Endodermal cell (in vitro differentiated cells): ENCODE measurements at places on chromosomes 4 and X.

DNA sequence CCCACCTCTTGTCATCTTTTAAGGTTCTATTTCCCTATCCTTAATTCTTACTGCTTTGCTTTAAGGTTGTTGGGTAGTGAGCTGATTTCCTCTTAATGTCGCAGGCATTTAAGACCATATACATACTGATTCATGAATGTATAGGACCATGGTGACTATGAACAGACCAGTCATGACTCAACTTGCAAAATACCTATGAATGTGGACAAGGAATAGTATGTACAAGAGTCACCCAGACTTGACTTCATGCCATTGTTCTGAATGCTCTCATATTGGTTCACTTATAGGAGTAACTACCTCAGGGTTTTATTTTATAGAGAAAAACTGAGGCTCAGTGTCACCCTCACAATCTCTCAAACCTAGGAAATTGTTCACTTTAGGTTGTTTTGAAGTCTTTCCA lies 44.3 kb downstream of the CCNG2 start:
- no peak overlapping the region for H3K4me3 ChIP-seq
- no peaks in the 10 kb centered on the region for H3K36me3 ChIP-seq
- no peak for DNase-seq
- H3K27ac ChIP-seq, result no peak overlapping the region
- peaks cover 11% of the 10 kb centered on the region for H3K4me1 ChIP-seq

- H3K4me3 ChIP-seq, result peak within 1 kb of the TSS; percentile 77
- peak; percentile 90 for DNase-seq
- no peaks in the 10 kb centered on the region for H3K4me1 ChIP-seq
- H3K27me3 ChIP-seq, result no peaks in the 10 kb centered on the region
- H3K36me3 ChIP-seq, result no peaks in the 10 kb centered on the region
Measured at GRCh38 chrX:134236626-134237614, at the start of gene CCDC160. CCDC160 (plus strand) TSS chrX:134237182; CDS start chrX:134244801, 7,619 bp downstream.

GRCh38 chr4:109294468-109295020 lies 7.9 kb downstream of the COL25A1 start:
- H3K27me3 ChIP-seq, result peaks cover under 1% of the 10 kb centered on the region
- no peak overlapping the region for H3K27ac ChIP-seq
- H3K4me1 ChIP-seq, result no peaks in the 10 kb centered on the region
- no peaks in the 10 kb centered on the region for H3K36me3 ChIP-seq

GRCh38 chrX:18368402-18368801 lies 13.9 kb upstream of the SCML2 start:
- H3K4me1 ChIP-seq, result no peaks in the 10 kb centered on the region
- no peak for DNase-seq
- H3K27ac ChIP-seq, result no peak overlapping the region
- H3K36me3 ChIP-seq, result no peaks in the 10 kb centered on the region
- no peak overlapping the region for H3K4me3 ChIP-seq
- no peaks in the 10 kb centered on the region for H3K27me3 ChIP-seq

DNA sequence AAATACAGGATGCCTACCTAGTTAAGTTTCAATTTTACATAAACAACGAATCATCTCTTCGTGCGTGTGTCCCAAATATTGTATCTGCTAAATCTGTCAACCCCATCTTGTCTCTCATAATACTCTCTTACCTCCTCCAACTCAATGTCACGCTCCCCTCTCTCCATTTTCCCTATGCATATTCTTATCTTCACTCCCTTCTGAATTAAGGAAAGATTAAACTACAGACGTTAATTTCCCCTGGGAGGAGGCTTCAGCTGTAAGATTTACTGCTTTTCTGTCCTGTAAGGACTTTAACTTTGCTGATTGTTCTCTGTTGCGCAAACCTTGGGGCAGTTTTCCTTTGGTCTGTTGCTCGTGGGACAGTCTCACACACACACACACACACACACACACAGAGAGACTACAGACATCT lies 455 bp upstream of the ABCB7 start:
- no peaks in the 10 kb centered on the region for H3K27me3 ChIP-seq
- no peaks in the 10 kb centered on the region for H3K36me3 ChIP-seq
- H3K4me3 ChIP-seq, result peak overlapping the region; percentile 88
- peak overlapping the region; percentile 41 for H3K27ac ChIP-seq

- no peaks in the 10 kb centered on the region for H3K27me3 ChIP-seq
- H3K27ac ChIP-seq, result no peak overlapping the region
- no peaks in the 10 kb centered on the region for H3K36me3 ChIP-seq
- no peak overlapping the region for H3K4me3 ChIP-seq
- DNase-seq, result no peak
Measured at GRCh38 chr4:101339332-101339731, 8.0 kb downstream of the PPP3CA start.

- H3K4me1 ChIP-seq, result no peaks in the 10 kb centered on the region
- no peak overlapping the region for H3K4me3 ChIP-seq
- H3K36me3 ChIP-seq, result peaks cover 37% of the 10 kb centered on the region
- no peak for DNase-seq
Measured at GRCh38 chrX:119579414-119579813, 5.1 kb downstream of the UBE2A start.

GRCh38 chrX:154032653-154033052 lies 13.0 kb upstream of the IRAK1 start:
- no peak overlapping the region for H3K27ac ChIP-seq
- peak; percentile 72 for DNase-seq
- H3K4me3 ChIP-seq, result no peak overlapping the region

- DNase-seq, result no peak
- peaks cover 3% of the 10 kb centered on the region for H3K4me1 ChIP-seq
- no peaks in the 10 kb centered on the region for H3K27me3 ChIP-seq
Measured at GRCh38 chr4:95510877-95511276, 37.9 kb downstream of the UNC5C start.

DNA sequence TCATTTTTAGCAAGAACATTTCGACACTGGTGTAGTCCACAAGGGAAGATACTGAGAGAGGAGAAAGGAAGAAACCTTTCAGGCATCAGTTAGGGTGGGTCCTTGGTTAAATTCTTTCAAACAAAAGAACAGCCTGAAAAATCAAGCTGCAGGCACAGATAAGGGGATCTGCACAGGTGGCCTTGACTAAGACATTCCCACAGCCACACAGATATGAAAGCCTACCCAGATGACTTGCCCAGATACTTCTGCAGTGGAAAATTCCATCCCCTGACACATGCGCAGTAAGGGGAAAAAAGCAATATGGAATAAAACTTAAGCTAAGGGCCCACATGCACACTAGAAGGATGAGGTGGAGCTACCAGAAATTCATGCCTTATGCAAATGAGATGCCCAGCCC lies 8.9 kb upstream of the TMEM165 start:
- H3K27me3 ChIP-seq, result no peaks in the 10 kb centered on the region
- DNase-seq, result no peak
- peaks cover 9% of the 10 kb centered on the region for H3K4me1 ChIP-seq

GRCh38 chr4:36178484-36178883 lies 65.8 kb downstream of the ARAP2 start:
- H3K4me1 ChIP-seq, result peaks cover 2% of the 10 kb centered on the region
- no peak overlapping the region for H3K4me3 ChIP-seq
- no peaks in the 10 kb centered on the region for H3K27me3 ChIP-seq
- H3K36me3 ChIP-seq, result no peaks in the 10 kb centered on the region
- H3K27ac ChIP-seq, result no peak overlapping the region
- no peak for DNase-seq

- H3K4me3 ChIP-seq, result no peak overlapping the region
- no peaks in the 10 kb centered on the region for H3K36me3 ChIP-seq
- H3K4me1 ChIP-seq, result no peaks in the 10 kb centered on the region
Measured at GRCh38 chrX:112641449-112641848, 38.3 kb downstream of the LHFPL1 start.

- no peak overlapping the region for H3K27ac ChIP-seq
- no peaks in the 10 kb centered on the region for H3K36me3 ChIP-seq
- peaks cover 4% of the 10 kb centered on the region for H3K4me1 ChIP-seq
- DNase-seq, result no peak
Measured at GRCh38 chr4:181659876-181660275, 583.3 kb upstream of the TENM3 start.
